ENCODE measurements at places on chromosomes 5 and 9.

DNA sequence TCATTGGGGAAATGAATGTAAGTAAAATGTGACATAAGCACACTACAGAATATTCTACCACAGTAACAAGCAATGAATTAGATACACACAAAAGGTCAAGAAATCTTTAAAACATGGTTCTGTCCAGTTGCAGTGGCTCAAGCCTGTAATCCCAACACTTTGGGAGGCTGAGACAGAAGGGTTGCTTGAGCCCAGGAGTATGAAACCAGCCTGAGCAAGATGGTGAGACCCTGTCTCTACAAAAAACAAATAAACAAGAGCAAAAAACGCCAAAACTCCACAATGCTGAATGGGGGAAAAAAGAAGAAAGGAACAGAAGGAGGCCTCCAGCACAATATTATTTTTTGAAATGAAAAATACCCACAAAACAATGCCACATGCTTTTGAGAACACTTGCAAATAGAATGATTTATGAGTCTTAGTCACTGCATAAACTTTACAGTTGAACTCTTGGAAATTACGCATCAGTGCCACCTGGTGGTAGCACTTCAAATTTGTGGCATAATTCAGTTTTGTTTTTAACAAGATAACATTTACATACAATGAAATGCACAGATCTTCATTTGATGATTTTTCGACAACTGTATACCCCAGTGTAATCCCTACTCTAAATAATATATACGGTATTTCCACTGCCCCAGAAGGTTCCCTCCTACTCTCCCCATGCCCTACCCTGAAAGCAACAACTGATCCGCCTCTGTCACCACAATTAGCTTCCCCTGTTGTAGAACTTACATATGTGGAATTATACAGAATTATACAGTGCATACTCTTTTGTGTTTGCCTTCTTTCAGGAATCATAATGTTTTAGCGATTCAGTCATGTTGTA lies 14.4 kb upstream of the SPINK4 start:
- H3K27me3 ChIP-seq = no peaks in the 10 kb centered on the region
- peak overlapping the region; percentile 7 for H3K27ac ChIP-seq
- DNase-seq = peak; percentile 45
- H3K4me1 ChIP-seq = peaks cover 27% of the 10 kb centered on the region

DNA sequence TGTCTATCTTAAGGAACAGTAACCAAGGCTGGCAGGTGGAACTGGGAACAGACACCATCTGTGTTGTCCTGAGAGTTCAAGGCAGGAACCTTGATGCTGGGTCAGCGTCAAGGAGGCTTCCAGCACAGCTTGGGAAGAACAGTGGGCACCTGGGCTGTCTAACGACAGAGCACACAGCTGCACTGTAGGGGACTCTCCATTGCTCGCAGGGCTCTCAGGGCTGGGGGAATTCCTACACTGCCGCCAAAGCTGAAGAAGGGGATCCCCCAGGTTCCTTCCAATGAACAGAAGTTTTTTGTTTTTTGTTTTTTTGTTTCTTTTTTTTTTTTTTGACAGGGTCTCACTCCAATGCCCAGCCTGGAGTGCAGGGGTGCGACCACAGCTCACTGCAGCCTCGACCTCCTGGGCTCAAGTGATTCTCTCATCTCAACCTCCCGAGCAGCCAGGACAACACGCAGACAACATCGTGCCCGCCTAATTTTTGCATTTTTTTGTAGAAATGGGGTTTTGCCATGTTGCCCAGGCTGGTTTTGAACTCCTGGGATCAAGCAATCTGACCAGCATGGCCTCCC lies 81.9 kb downstream of the PTPN3 start:
- H3K36me3 ChIP-seq = no peaks in the 10 kb centered on the region
- H3K27ac ChIP-seq = no peak overlapping the region
- peaks cover 34% of the 10 kb centered on the region for H3K4me1 ChIP-seq
- no peak overlapping the region for H3K4me3 ChIP-seq
- DNase-seq = no peak
- H3K27me3 ChIP-seq = peaks cover 8% of the 10 kb centered on the region

- no peak overlapping the region for H3K27ac ChIP-seq
- H3K4me3 ChIP-seq = no peak overlapping the region
- no peak for DNase-seq
These were observed 117.0 kb downstream of the DCP2 start for GRCh38 chr5:113093558-113093957.

GRCh38 chr5:123364441-123365155 lies 58.6 kb downstream of the CEP120 start:
- peaks cover 24% of the 10 kb centered on the region for H3K36me3 ChIP-seq
- no peak for DNase-seq
- no peak overlapping the region for H3K4me3 ChIP-seq
- H3K27ac ChIP-seq = no peak overlapping the region
- H3K4me1 ChIP-seq = no peaks in the 10 kb centered on the region
- no peaks in the 10 kb centered on the region for H3K27me3 ChIP-seq
